ENCODE measurements at places on chromosomes 12 and 14. TPM values are rescaled to one million over a fixed set of nuclear protein-coding genes. Genes with fewer than 3 reads are reported as not detected.

FGD4 gene
- polyA plus RNA-seq: 0.44 TPM

- no peak for DNase-seq
Measured at GRCh38 chr12:125189015-125189414, 123.8 kb downstream of the AACS start.

DNA sequence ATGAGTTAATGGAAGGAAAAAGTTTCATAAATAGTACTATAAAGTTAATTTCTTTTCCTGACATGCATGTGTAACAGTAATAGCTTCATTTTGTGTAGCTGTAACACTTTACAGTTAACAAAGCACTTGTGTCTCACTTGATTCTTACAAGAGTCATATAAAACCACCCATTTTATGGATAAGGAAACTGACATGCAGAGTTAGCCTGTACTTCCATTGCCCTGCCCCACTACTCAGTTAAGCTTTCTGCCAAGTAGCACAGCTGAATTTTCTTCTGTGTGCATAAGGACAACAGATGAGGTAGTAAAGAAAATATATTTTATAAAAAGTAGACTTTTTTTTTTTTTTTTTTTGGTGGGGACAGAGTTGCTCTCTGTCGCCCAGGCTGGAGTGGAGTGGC lies 32.2 kb downstream of the ANO6 start:
- DNase-seq: no peak

DNA sequence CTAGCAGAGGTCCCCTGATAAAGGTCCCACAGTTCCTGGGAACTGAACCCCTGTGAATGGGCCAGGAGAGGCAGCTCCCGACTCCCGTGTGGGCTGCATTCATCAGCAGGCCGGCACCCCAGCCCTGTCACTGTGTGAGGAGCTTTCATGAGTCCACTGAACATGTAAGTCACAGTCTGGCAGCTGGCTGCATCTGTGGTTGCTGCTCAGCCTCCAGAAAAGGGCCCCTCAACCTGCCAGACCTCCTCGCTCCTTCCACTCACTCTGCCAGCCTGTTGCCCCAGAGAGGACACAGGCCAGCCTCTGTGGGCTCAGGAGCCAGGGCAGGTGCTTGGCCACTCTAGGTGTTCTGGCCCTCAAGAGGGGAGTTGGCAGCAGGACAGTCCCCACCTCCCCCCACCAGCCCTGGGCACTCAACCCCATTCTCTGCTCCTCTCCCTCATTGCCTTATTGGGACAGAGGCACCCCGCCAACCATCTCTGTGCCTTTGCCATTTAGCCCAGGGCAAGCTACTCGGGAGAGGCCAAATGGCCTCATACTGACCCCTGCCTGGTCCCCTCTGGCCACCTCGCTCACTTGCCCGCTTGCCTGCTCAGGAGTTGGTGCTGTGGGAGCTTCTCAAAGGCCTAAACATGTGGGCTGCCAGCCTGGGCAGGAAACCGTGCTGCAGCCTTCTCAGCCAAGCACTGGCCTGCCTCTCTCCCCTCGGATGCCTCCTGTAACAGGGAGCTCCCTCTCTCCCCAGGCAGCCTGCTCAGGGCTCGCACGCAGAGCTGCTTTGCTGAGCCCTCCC lies 1.9 kb downstream of the RTL1 start:
- DNase-seq: peak; percentile 26

- no peak for DNase-seq
Measured at GRCh38 chr12:57985685-57986084, 44.3 kb downstream of the ATP23 start.

DNA sequence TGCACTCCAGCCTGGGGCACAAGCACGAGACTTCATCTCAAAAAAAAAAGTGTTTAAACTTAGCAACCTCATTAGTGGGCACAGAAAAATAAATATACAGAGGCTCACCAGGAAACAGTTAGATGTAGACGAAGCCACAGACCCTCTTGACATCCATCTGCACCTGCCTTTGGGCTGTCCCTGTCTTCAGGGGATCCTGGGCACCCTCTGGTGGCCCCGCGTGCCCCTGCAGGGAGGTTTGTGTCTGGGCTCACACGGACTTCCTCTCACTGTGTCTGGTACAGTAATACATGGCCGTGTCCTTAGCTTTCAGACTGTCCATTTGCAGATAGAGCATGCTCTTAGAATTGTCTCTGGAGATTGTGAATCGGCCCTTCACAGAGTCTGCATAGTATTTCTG lies 916.5 kb downstream of the TMEM121 start:
- DNase-seq: no peak

DNA sequence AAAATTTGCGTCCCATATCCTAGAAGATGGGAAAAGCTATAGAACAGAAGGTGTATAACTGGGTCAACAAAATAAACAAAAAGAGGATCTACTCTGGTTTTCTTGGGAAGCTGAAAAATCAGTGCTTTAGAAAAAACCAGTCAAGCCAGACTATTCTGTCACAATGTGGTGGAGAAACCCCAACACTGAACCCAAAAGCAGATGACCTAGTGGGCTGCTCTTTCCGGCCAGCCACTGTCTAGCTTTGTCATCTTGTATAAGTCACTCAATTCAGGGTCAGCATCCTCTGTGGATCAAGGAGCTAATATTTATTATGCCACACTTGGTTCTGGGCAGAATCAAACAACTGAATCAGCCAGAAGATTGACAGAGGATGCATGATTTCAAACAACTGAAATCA lies 26.6 kb upstream of the TMCC3 start:
- DNase-seq: no peak

DNA sequence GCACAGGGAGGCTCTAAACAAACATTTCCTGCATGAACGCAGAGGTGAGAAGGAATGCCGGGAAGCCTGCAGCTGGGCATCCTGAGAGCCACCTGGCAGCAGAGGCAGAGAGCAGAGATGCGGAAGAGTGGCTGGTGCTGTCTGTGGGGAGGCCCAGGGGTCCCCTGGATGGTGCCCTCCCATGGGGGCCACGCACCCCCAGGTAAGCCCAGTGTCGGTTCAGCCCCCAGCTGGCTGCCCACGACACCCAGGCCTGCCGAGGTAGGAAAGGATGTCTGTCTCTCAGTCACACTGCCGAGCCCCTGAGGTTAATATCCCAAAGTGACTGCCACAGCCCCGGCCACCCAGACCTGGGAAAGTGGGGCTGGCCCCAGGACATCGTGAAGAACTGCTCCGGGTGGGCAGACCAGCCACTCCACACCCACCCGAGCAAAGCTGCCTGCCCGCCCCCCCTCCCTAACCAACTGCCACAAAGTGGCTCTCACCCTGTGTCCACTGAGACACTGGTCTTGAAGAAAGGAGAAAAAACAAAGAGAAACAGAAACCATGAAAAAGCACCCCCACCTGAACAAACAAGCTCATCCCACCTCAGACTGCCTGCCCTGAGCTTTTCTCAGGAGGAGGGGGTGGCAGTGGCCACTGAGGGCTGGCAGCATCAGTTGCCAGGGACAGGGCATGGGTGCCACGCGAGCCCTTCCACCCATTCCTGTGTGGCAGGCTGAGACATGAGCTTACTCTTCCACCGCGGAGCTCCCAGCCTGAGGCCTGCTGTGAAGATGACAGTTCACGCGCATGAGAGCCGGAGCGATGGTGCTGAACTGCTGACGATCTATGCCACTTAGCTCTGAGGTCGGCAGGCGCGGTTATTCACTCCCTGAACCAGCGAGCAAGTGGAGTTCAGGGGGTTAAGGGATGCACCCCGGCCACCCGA lies 40.8 kb downstream of the CCDC88C start:
- DNase-seq: peak; percentile 50

OR6C2 gene
- polyA plus RNA-seq: not detected
